ENCODE measurements at places on chromosomes 2 and 18.

DNA sequence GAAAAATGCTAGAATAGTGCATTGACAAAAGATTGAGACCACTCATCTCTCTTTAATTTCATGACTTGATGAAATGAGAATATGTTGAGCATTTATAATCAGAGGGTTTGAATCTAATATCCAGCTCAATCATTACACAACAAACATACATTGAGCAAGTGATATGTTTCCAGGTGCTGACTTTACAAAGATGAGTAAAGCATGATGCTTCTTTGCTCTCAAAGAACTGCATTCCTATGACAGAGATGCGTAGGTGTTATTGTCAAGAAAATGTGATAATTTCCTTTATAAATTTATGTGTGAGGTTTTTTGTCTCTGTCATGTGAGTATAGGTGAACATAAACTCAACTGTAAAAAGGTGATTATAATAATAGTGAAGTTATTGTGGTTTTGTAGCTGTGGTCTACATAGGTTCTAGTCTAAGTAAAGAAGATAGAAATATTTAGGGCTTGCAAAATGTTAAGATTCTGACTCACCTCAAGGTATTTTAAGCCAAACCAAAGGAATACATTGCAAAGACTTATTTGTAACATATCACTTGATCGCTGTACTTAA, 389.8 kb downstream of the GALNT13 start:
- no peak for DNase-seq

DNA sequence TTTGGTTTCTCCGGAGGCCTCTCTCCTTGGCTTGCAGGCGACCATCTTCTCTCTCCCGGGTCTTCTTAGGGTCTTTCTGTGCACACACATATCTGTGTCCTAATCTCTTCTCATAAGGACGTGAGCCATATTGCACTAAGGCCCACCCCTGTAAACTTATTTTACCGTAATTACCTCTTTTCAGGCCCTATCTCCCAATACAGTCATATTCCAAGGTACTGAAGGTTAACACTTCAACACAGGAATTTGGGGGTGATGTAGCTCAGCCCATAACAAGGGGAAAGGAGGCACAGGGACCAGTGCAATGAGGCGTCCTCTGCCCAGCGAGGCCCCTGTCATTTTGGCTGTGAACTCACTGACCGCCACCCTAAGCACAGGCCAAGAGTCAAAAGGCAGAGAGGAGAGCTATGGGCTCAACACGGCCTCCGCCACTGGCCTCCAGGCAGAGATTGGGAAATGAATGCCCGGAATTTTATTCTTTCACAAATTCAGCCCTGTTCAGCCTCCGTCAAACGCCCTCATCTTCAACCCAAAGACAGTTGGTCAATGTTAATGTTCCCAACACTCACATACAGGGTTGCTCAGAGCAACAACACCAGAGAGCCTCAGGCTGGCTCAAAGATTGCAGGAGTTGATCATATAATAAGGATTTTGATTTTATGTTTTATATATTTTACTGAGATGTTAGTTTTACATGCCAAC, 15.9 kb upstream of the NMUR1 start:
- DNase-seq: no peak

GRCh38 chr2:74497777-74498499, 1.5 kb downstream of the LBX2 start:
- DNase-seq: no peak

GRCh38 chr2:167355821-167356220, 467.5 kb downstream of the XIRP2 start:
- no peak for DNase-seq

DNA sequence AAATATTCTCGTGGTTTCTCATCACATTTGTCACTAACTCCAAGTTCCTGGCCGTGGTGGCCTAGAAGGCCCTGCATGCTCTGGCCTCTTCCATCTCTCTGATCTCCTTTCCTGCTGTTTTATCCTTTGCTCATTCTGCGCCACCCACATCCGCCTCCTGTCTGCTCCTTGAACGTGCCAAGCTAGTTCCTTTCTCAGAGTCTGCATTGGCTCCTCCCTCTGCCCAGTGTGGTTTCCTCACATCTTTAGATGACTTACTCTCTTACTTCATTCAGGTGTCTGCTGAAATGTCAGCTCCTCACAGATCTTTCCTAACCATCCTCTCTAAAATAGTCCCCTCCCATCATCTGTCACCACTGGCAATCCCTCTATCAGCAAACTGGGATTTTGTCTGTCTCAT, 158.6 kb upstream of the RBMS1 start:
- DNase-seq: peak; percentile 12

Measured in CD8-positive, alpha-beta T cell (primary cell).